ENCODE measurements at places on chromosomes 12 and 14.
A peak's percentile ranks its signal among the peaks of the same experiment; 100 is the strongest.

GRCh38 chr14:20387576-20387975, 25.7 kb downstream of the TEP1 start:
- H3K4me3 ChIP-seq = no peak overlapping the region
- no peak for DNase-seq
- no peak overlapping the region for H3K27ac ChIP-seq

DNA sequence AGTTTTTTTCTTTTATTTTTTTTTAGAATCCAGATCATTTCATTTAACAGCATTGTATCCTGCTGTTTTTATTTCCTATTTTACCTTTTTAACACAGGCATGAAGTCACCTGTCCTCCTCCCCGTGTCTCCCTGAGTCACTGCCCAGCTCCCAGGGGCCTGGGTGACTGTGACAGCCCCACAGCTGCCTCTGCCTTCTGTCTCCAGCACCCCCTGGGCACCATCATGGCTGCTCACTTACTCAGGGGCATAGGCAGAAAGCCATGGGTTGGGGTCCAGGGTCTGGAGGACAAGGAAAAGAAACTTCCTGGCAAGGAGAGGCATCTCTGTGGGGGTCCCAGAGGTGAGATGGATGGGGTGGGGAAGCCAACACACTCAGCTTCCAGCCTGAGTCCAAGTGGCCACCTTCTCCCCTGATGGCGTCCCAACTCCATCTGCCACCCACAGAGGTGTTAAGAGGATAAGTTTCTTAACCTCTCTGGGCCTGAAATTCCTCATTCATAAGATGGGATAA, 25.3 kb downstream of the TMEM63C start:
- no peak overlapping the region for H3K27ac ChIP-seq
- no peak overlapping the region for H3K4me3 ChIP-seq
- H3K27me3 ChIP-seq = peaks cover 14% of the 10 kb centered on the region
- H3K36me3 ChIP-seq = no peaks in the 10 kb centered on the region

GRCh38 chr12:110619534-110619953, 5.6 kb downstream of the TCTN1 start:
- no peaks in the 10 kb centered on the region for H3K36me3 ChIP-seq
- no peak for DNase-seq
- no peak overlapping the region for H3K4me3 ChIP-seq
- H3K27ac ChIP-seq = no peak overlapping the region
- no peaks in the 10 kb centered on the region for H3K27me3 ChIP-seq

- no peaks in the 10 kb centered on the region for H3K4me1 ChIP-seq
- H3K27me3 ChIP-seq = no peaks in the 10 kb centered on the region
- H3K36me3 ChIP-seq = no peaks in the 10 kb centered on the region
- no peak overlapping the region for H3K4me3 ChIP-seq
- DNase-seq = no peak
Observed at GRCh38 chr12:131357920-131358319, 353.0 kb upstream of the SFSWAP start.

DNA sequence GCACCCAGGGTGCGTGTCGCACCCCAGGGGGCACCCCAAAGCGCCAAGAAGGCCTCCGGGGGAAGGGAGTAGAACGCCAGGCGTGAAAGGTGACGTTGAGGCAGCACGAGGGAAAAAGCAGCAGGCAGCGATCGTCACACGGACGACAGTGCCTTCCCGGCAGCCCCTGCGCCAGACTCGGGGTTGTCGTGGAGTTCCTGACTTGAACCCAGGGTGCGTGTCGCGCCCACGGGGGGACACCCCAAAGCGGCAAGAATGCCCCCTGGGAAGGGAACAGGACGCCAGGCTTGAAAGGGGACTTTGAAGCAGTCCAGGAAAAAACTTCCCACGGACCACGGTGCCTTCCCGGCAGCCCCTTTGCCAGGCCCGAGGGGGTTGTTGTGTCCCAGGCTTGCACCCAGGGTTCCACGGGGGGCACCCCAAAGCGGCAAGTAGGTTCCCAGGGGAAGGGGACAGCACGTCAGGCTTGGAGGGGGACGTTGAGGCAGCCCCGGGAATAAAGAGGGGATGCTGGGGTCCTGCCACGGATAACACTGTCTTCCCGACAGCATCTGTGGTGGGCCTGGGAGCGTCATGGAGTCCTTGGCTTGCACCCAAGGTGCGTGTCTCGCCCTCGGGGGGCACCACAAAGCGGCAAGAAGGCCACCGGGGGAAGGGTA, 159.2 kb upstream of the ALG10B start:
- H3K27me3 ChIP-seq = no peaks in the 10 kb centered on the region
- no peak overlapping the region for H3K27ac ChIP-seq

DNA sequence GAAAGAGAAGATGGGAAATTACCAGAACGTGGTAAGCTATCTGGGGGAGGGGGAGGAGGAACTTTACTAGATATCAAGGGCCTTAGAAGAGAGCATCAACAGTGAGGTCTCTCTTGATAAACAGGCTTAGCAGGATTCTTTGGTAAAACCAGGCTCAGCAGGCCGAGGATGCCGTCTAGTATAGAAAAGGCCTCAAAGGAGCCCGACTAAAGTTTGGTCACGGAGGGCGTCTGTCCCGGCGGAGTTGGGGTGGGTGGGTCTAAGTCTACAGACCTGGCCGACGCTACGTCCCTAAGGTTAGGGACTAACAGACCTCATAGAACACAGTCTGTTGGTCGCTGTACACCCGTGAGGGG, 538 bp upstream of the TIGAR start:
- peaks cover 8% of the 10 kb centered on the region for H3K36me3 ChIP-seq
- no peak for DNase-seq
- H3K4me1 ChIP-seq = peaks cover 9% of the 10 kb centered on the region
- peak overlapping the region; percentile 75 for H3K4me3 ChIP-seq
- H3K27me3 ChIP-seq = no peaks in the 10 kb centered on the region

DNA sequence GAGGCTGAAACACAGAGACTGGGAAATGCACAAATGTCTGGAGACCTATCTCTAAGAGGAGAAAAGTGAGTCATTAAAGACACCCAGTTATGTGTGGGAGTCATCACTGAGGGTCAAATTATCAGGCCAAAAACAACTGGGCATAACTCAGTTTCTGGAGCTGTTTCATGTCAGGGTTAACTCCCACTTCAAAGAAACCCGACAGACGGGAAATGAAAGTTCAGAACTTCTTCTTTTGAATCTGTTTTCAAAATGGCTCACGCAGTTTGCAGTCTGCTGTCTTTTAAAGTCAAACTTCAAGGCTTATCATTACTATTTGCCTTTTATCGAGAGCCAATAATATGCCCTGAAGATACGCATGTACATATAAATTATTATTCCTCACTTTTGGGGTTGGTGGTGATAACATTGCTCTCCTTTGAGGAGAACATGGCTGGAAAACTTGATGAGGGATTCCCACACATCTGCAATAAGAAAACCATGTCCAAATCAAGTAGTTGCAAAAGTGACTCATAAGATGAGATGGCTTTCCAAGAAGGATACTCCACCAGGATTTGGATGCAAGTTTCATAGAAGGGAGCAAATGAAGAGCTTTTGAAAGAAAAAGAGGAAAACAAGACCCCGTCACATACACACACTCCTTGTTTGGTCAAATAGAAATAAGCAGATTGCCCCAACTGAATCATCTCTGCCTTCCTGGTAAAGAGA, 341.4 kb downstream of the ADAMTS20 start:
- H3K27me3 ChIP-seq = no peaks in the 10 kb centered on the region
- H3K36me3 ChIP-seq = no peaks in the 10 kb centered on the region
- no peak overlapping the region for H3K27ac ChIP-seq
- H3K4me1 ChIP-seq = no peaks in the 10 kb centered on the region
- DNase-seq = no peak

GRCh38 chr12:113405694-113406093, 2.0 kb upstream of the SDS start:
- H3K27ac ChIP-seq = no peak overlapping the region
- peaks cover 35% of the 10 kb centered on the region for H3K27me3 ChIP-seq
- no peaks in the 10 kb centered on the region for H3K36me3 ChIP-seq
- H3K4me3 ChIP-seq = no peak overlapping the region
- peaks cover 6% of the 10 kb centered on the region for H3K4me1 ChIP-seq
- DNase-seq = no peak

DNA sequence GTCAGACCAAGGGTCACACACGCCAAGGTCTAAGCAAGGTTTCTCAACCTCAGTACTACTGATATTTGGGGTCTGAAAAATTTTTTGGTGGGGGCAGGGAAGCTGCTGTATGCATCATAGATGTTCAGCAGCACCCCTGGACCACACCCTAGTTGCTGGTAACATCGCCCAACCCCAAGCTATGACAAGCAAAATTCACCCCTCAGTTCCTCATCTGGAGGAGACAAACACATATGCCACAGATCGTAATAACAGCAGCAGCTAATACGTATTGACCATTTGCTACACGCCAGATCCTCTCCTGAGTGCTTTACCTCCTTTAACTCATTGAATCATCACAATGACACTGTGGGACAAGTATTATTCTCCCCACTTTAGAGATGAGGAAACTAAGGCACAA, 46.4 kb downstream of the ACTN1 start:
- H3K4me3 ChIP-seq = no peak overlapping the region
- H3K27ac ChIP-seq = peak overlapping the region; percentile 75
- no peak for DNase-seq
- H3K36me3 ChIP-seq = no peaks in the 10 kb centered on the region
- no peaks in the 10 kb centered on the region for H3K27me3 ChIP-seq
- H3K4me1 ChIP-seq = peaks cover 32% of the 10 kb centered on the region

DNA sequence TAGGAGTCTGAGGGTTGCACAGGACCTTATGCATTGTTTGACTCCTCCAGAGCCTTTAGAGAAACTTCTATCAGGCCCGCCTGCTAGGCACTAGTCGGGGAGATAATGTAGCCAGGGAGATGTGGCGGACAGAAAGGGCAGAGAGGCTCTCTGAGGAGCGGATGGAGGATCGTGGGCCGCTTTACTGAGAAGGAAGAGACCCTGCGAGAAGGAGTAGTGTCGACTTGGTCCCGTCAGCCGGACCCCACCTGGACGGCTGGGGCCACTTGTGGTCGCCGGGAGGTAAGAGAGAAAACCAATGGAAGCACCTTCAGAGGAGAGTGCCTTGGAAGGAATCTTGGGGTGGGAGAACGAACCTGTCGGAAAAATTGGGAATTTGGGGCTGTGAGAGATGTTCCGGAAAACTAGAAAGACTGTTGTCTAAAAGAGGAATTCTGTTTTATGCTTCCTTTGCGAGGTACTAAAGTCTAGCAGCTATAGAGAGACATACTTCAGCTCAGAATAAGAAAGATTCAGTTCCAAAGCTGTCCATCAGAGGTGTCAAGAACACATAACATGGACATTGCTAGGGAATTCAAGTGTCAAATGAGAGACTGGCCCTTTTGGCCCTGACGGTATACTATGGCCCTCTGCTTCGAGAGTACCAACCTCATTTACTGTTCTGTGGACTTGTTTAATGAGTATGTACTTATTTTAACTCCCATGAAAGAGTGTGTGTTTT, 660 bp upstream of the MCRS1 start:
- no peak for DNase-seq
- no peaks in the 10 kb centered on the region for H3K27me3 ChIP-seq
- H3K36me3 ChIP-seq = peaks cover 14% of the 10 kb centered on the region
